Neuronal stem cell (in vitro differentiated cells): ENCODE measurements at places on chromosomes 2 and 18.

DNA sequence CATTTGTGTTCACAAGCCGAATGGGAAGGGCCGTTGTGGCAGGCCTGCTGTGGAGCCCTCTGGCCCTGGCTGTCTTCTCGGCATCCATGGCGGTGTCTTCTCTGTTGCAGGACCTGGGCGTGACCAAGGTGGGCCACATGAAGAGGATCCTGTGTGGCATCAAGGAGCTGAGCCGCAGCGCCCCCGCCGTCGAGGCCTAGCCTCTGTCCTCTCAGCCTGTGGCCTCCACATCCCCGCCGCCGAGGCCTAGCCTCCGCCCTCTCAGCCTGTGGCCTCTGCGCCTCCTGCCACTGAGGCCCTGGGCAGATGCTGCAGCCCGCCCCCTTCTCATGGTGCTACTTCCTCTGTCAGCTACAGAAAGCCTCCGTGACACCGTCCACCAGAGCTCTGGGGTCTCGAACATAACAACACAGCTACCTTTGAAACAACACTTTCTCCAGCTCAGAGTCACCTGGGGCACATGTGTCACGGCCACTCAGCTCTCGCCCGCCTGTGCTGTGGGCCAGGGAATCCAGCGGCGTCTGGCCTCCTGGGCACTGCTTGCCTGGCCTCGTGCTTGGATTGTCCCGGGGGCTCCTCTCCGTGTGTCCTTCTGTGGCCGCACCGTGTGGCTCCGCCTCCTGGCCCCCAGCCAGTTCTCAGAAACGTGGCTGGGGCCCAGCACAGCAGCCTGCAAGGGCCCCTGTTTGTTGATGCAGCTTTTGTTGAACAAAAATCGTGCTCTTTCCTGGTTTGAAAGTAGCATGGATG, 97.1 kb downstream of the USP40 start:
- DNase-seq, result no peak

DNA sequence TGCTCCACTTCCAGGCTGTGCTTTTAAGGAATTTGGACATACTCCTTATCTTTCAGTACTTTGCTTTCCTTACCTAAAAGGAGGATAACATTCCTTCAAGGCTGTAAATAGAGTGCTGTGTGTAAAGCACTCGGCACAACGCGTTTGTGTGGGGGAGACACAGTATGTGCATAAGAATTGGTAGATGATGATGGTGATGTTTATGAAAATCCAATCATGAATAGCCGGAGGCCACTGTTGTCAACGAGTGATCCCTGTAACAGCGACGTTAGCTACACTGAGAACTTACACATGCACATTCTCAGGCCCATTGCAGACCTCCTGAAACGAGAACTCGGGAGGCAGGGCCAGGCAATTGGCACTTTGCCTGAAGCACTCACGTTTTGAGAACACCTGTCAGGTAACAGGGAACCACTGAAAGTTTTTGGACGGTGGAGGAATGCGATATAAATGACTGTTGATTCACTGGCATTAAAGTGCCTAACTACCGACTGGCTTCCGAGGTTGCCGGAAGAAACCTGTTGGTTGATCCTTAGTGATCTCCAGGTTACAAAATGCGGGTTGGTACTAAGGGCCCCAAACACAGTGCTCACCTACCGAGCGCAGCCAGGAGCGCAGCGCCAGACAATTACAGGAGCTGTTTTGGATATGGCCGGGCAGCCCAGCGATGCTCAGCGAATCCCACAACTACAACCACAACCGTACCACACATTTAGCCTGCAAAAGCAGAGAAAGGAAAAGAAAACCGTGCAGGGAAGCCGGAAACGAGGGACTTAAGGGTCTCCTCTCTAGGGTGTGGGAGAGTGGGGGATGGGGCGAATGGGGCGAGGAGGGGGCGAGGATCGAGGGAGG, 1.0 kb upstream of the MAP4K4 start:
- DNase-seq, result no peak

DNA sequence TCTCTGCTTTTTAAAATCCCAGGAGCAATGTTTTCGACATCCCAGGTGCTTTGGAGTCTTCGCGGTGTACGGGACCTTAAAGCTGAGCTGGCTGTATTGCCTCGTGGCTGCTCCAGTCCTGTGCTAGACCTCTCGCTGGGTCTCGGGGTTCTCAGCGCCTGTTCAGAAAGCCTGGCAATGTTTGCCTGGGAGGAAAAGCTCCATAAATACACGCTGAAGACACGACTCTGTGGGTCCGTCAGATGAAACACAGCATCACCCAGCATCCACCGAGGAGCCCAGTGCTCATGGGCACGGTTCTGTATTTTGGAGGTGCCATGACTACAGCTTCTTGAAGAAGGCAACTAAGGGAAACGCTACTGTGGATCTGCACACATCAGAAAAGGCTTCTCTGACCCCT, 21.6 kb downstream of the MBP start:
- no peak for DNase-seq

- no peak for DNase-seq
Measured at GRCh38 chr18:44679914-44680272, 795 bp upstream of the SETBP1 start.

DNA sequence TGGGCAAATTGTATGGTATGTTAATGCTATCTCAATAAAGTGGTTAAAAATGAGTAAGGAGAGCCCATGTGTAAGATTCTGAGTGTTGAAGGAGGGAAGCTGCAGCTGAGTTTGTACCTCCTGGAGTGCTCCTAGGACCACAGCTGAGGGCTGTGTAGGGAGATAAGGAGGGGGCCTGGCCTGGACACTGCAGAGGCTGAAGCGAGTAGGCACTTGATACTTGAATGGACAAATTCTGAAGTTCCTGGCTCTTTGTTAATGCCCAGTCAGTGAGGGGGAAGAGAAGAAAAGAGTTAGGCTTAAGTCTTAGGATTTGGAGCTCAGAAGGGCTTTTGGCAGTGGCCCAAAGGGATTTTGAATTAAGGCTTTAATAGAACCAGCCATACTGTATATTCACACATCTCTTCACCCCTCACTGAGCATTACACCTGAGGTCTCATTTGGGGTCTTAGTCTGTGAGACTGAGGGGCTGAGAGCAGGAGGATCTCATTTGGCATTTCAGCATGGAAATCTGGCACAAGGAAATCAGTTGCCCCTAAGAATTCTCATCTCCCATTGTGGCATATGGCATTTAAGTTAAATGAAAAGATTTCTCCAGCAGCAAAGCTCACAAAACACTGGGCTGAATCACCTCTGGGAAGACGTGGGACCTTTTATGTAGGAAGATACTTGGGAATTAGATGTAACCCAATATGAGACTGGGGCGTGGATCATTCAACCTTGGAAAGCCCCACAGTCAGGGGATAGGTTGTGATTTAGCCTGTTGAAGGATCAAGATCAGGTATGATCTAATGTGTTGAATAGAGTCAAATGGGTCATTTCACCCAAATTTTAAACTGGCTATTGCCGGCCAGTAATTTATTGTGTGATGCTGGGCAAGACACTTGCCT, 46.8 kb downstream of the LIPG start:
- no peak for DNase-seq

GRCh38 chr2:33763671-33764310, 164.7 kb upstream of the FAM98A start:
- no peak for DNase-seq

- DNase-seq, result no peak
Measured at GRCh38 chr2:14866736-14867352, 234.3 kb downstream of the LRATD1 start.

DNA sequence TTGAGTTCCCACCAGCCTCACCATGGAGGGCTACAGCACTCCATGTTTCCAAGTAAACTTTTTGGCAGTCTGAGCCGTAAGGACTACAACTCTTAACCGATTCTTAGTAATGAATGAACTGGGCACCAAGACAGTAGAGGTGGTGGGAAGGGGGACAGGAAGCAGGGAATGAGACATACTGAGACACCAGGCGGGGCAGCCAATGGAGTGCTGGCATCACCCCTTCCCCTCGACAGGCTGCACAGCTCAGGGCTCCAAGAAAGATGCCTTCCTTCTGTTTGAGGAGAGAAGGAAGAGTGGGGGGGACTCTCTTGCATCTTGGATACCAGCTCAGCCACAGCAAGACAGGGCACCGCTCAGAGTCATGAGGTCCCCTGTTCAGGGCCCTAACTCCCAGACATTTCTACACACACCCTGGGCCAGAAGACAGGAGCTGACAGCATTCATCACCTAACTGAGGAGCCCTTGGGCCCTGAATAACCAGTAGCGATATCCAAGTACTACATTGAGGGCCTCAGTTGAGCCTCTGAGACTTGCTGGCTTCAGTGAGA, 45.2 kb downstream of the USP34 start:
- no peak for DNase-seq

DNA sequence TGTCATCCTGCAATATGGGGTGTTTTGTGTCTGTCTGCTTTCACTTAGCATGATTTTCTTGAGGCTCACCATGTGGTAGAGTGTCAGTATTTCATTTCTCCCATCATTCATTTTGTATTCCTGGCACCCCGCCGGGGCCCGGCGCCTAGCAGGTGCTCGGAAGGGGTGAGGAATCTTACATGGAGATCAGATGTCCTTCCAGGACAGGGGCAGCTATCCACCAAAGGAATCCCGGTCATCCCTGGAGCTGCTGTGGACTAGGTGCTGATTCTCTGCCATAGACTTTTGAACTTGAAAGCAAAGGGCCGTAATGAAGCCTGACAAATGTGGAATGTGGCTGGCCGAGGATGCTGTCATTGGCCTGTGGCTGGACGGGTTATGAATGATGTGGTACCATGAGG, 2.4 kb downstream of the PRELID3A start:
- no peak for DNase-seq

- no peak for DNase-seq
Measured at GRCh38 chr2:44388877-44389276, 27.1 kb downstream of the CAMKMT start.

DNA sequence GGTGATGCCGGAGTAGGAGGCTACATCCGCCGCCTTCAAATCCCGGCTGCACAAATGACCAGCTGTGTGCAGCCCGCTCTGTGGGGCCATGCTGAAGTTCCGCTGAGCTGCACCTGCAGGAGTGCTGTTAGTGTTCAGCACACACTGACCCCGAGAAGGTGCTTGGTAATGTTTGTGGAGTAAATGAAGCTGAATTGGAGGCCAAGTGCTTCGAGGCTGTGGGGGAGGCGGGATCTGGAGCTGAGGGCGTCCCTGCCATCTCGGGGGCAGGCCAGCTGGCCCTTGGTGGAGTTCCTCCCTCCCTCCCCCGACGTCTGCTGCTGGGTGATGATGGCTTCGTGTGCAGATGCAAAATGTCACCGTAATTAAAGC, 23.2 kb downstream of the KCNF1 start:
- DNase-seq, result no peak

DNA sequence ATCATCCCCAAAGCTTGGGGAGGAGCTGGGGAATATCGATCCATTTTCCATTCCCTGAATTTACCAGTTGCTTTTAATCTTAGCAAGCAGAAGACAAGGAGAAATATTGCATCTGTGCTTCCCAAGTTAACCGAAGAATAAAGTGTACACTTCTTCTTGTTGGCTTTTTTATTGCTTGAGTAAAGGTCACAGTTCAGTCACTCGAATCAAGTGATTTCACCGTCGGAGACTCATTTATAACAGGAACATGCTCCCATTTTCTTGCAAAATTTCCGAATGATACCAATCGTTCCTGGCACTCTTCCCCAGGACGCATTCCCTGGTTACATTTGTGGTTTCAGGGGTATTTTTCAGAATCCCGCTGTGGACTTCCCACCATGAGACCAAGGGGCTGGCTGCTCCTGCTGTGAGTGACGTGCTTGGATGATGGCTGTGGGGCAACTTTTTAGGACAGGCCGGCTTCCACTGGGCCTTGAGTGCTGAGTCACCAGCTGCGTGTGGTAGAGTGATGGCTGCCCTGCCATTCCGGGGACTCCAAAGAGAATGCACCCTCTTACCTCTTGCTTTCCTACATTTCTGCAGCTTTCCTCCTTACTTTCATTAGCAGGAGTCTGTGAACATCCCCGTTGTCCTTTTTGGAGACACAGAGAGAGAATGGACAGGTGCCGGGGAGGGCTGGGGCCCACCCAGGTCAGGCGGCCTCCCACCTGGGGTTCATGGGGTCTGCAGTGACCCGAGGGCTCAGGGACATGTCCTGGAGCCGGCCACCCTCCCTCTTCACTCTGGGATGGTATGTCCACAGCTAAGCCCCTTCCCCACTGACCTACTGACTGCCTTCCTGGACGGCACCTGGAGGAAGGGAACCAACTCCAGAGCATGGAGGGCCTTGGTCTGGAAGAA, 60.7 kb upstream of the HDAC4 start:
- no peak for DNase-seq

DNA sequence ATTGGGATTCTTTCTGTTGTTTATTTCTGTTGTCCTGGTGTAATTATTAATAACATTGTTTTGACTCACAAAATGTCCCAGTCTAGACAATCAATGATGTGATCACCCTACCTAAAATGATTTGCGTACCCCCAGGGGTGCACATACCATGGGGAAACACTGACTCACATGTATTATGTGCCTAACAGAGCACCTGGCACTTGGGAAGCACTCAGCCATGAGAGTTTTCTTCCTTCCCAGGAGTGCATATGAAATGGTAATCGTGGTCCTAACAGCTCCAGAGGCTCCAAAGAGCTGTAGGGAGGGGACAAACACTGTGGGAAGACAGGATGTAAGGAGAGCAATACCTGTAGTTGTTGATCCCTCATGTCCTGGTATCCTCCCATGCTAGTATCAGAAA, 187.8 kb upstream of the ERBB4 start:
- no peak for DNase-seq

- no peak for DNase-seq
Measured at GRCh38 chr2:8837795-8838140, 355 bp upstream of the KIDINS220 start.

DNA sequence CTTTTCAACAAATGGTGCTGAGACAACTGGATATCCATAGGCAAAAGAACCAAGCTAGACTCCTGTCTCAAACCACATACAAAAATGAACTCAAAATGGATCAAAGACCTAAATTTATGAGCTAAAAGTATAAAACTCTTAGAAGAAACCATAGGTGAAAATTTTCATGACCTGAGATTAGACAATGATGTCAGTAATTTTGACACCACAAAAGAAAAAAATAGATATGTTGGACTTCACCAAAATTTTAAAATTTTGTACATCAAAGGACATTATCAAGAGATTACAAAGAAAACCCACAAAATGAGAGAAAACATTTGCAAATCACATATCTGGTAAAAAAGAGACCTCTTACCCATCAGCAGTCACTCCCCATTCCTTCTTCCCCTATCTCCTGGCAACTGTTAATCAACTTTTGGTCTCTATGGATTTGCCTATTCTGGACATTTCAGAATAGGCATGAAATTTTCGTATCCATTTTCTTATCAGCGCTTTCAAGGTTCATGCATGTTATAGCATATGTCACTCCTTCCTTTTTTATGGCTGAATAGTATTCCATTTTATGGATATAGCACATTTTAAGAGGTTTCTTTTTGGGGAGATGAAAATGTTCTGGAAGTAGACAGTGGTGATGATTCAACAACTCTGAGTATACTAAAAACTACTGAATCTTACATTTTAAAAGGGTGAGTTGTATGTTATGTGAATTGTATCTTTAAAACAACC, 43.3 kb downstream of the FAM178B start:
- no peak for DNase-seq

GRCh38 chr2:217125014-217125413, 265.1 kb upstream of the TNP1 start:
- no peak for DNase-seq

DNA sequence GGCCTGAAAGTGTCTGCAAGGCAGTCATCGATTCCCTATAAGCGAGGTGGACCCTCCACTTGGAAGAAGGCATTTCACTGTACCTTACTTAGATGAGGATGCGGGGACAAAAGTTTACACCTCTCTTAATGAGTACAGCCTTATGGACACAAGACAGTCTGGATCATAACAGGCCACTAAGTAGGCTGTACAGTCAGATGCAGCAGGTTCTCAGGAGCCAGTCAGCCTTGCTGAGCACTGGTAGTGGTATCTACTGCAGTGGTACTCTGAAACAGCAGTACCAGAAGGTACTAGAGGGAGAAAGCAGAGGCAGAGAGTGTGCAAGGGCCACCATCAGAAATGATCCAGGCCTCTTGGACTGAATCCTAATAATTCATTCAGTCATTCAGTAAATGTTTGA, 77.6 kb downstream of the KCMF1 start:
- DNase-seq, result no peak
